ENCODE measurements at places on chromosomes 7 and 10.

GRCh38 chr7:277228-277627, 12.7 kb upstream of the FOXL3 start:
- DNase-seq = no peak

- no peak for DNase-seq
Measured at GRCh38 chr7:143975617-143976016, 21.0 kb downstream of the OR2F1 start.

GRCh38 chr7:15836651-15837050, 150.2 kb upstream of the MEOX2 start:
- no peak for DNase-seq

- DNase-seq = peak; percentile 75
Measured at GRCh38 chr7:1883031-1883761, 213.1 kb downstream of the ELFN1 start.
